ENCODE measurements at places on chromosomes 11 and 22. TPM values are rescaled to one million over a fixed set of nuclear protein-coding genes. Genes with fewer than 3 reads are reported as not detected.

APOA5 gene
- total RNA-seq: not detected

SESN3 gene
- 26.4 TPM for total RNA-seq

ZDHHC5 gene
- 75.7 TPM for total RNA-seq

LRRC75B gene
- 2.2 TPM for total RNA-seq

SLC15A3 gene
- total RNA-seq: 1.2 TPM

GALNT18 gene
- total RNA-seq: 1.3 TPM

E2F8 gene
- total RNA-seq: 41.9 TPM

DRD4 gene
- 0.39 TPM for total RNA-seq

SLC25A22 gene
- 57.4 TPM for total RNA-seq

BIRC2 gene
- 28.2 TPM for total RNA-seq

ARFGAP2 gene
- total RNA-seq: 97.0 TPM

TMEM135 gene
- 40.6 TPM for total RNA-seq

PIM3 gene
- total RNA-seq: 52.6 TPM

GLYAT gene
- not detected for total RNA-seq

C11orf86 gene
- not detected for total RNA-seq

PRSS23 gene
- total RNA-seq: 0.48 TPM

ARHGEF17 gene
- total RNA-seq: 0.11 TPM

KIAA1671 gene
- 11.3 TPM for total RNA-seq

MPPED2 gene
- total RNA-seq: not detected

NAALADL1 gene
- total RNA-seq: 9.8 TPM

MMP8 gene
- not detected for total RNA-seq

HMOX1 gene
- total RNA-seq: 0.61 TPM

CST6 gene
- not detected for total RNA-seq

GVQW3 gene
- total RNA-seq: 5.7 TPM

PDE3B gene
- 100 TPM for total RNA-seq

SERPING1 gene
- total RNA-seq: not detected

MS4A15 gene
- not detected for total RNA-seq

ADM2 gene
- 2.5 TPM for total RNA-seq

MYO18B gene
- 1.3 TPM for total RNA-seq

FREY1 gene
- 4.4 TPM for total RNA-seq

DGAT2 gene
- total RNA-seq: 1.9 TPM

CREB3L1 gene
- total RNA-seq: 0.09 TPM

VWCE gene
- 3.8 TPM for total RNA-seq

ANO3 gene
- not detected for total RNA-seq

SLC6A5 gene
- total RNA-seq: not detected

MUC2 gene
- not detected for total RNA-seq

TLCD5 gene
- total RNA-seq: 0.50 TPM

OR10G4 gene
- total RNA-seq: not detected

OR5M3 gene
- not detected for total RNA-seq

Data from T-helper 2 cell treated with Interferon-gamma antibody and Interleukin-4, amounts not matched to agents 100 ng/mL and 5 ng/mL, for 36 hours (primary cell).